ENCODE measurements at places on chromosomes 3 and 15.

DNA sequence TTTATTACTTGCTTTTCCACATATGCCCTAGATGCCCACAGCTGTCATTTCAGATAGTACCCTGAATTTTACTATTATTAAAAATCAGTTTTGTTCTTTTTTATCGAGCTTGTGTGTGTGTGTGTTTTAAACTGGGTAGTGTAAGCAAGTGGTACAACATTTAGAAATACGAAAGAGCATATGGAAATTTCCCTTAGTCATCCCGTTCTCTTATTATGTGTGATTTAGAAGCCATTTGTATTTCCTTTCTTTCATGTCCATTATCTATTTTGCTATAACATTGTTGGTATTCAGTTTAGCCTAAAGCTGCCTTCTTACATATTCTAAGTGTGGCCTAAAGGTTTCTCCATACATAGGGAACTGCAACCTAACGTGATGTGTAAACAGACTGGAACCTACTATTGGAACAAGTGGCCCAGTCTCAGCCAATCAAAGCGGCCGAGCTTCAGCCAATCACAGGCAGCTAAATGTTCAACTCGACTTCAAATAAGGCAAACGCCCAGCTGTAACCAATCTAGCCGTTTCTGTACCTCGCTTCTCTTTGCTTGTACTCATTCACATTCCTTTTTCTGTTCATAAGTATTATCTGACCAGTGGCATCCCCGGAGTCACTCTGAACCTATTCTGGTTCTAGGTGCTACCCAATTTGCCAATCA, 14.7 kb upstream of the SYN2 start:
- H3K36me3 ChIP-seq, result no peaks in the 10 kb centered on the region
- no peak for DNase-seq
- H3K4me1 ChIP-seq, result no peaks in the 10 kb centered on the region

GRCh38 chr15:96392380-96393208, 62.1 kb downstream of the NR2F2 start:
- H3K36me3 ChIP-seq, result no peaks in the 10 kb centered on the region
- H3K4me3 ChIP-seq, result no peak overlapping the region
- H3K27me3 ChIP-seq, result peaks cover 11% of the 10 kb centered on the region
- H3K27ac ChIP-seq, result no peak overlapping the region
- DNase-seq, result no peak

- H3K4me1 ChIP-seq, result no peaks in the 10 kb centered on the region
- no peak for DNase-seq
- no peaks in the 10 kb centered on the region for H3K27me3 ChIP-seq
Observed at GRCh38 chr3:22392859-22393258, 641.8 kb upstream of the ZNF385D start.

- H3K27ac ChIP-seq, result no peak overlapping the region
- no peak for DNase-seq
- no peaks in the 10 kb centered on the region for H3K4me1 ChIP-seq
- no peaks in the 10 kb centered on the region for H3K27me3 ChIP-seq
- no peaks in the 10 kb centered on the region for H3K36me3 ChIP-seq
Observed at GRCh38 chr3:5717254-5717653, 529.7 kb downstream of the EDEM1 start.

DNA sequence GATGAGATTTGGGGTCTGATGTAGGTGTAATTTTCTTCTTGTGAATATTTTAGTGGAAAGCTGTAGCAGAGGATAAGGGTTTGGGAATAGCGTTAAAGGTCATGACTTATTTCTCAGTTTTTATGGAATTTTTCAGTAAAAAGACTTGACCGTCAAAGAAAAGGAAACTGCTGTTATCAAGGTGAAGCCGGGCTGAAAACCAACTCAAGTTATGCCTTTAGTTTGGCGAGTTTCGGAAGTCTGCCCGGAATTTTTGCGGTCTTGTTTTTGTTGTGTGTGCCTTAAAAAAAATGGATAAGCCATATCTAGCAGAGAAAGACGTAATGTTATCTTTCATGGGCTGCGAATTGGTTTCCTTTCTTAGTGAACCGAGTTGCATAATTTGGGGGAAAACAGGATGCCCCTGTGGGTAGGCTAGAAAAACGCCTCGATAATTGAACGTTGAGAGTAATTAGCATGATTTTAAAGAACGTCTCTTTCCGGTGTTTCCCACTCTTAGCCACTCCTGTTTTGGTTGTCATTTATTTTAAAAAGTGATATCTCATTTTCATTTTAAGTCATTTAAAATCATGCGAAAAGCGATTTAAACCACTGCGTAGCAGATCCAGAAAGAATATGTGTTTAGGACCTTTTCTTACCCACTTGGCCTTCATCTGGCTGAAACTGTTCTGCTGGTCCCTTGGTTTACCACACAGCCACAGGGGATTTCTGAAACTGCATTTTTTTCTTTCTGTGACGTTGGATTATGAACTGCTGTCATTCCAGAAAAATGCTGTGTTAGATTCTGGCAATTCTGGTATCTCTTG, 1.1 kb downstream of the NFKBIZ start:
- H3K36me3 ChIP-seq, result peaks cover 67% of the 10 kb centered on the region
- H3K4me3 ChIP-seq, result peak overlapping the region; percentile 93
- peak overlapping the region; percentile 96 for H3K27ac ChIP-seq
- H3K4me1 ChIP-seq, result peaks cover 63% of the 10 kb centered on the region
- peak; percentile 62 for DNase-seq

GRCh38 chr3:69941439-69942176, 57.9 kb upstream of the SAMMSON start:
- H3K36me3 ChIP-seq, result no peaks in the 10 kb centered on the region
- no peak overlapping the region for H3K4me3 ChIP-seq
- no peak for DNase-seq
- H3K27me3 ChIP-seq, result no peaks in the 10 kb centered on the region
- no peak overlapping the region for H3K27ac ChIP-seq

- no peaks in the 10 kb centered on the region for H3K27me3 ChIP-seq
- no peak for DNase-seq
- peaks cover 24% of the 10 kb centered on the region for H3K36me3 ChIP-seq
- H3K4me1 ChIP-seq, result no peaks in the 10 kb centered on the region
- no peak overlapping the region for H3K4me3 ChIP-seq
Observed at GRCh38 chr3:132694991-132695390, 27.2 kb downstream of the NPHP3 start.

DNA sequence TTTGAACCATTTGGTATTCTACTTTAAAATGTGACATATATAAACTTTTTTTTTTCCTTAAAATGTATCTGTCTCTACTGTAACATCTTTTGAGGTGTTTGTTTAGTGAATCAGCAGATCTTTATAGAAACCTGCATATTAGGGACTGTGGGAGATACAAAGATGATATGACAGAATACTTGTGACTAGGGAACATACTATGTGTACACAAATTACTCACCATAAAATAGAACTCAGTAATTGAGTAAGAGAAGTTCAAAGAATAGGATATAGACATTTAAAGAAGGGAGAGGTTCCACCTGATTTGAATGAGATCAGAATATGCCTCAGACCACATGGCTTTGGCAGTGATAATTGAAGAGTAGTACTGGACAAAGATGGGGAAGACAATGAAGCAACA, 47.9 kb downstream of the ATP2C1 start:
- H3K4me3 ChIP-seq, result no peak overlapping the region
- H3K36me3 ChIP-seq, result peaks cover 44% of the 10 kb centered on the region
- no peak overlapping the region for H3K27ac ChIP-seq
- no peak for DNase-seq

GRCh38 chr15:73752806-73753193, 351 bp downstream of the INSYN1 start:
- H3K36me3 ChIP-seq, result no peaks in the 10 kb centered on the region
- peaks cover 53% of the 10 kb centered on the region for H3K27me3 ChIP-seq
- H3K4me3 ChIP-seq, result no peak overlapping the region
- no peaks in the 10 kb centered on the region for H3K4me1 ChIP-seq

DNA sequence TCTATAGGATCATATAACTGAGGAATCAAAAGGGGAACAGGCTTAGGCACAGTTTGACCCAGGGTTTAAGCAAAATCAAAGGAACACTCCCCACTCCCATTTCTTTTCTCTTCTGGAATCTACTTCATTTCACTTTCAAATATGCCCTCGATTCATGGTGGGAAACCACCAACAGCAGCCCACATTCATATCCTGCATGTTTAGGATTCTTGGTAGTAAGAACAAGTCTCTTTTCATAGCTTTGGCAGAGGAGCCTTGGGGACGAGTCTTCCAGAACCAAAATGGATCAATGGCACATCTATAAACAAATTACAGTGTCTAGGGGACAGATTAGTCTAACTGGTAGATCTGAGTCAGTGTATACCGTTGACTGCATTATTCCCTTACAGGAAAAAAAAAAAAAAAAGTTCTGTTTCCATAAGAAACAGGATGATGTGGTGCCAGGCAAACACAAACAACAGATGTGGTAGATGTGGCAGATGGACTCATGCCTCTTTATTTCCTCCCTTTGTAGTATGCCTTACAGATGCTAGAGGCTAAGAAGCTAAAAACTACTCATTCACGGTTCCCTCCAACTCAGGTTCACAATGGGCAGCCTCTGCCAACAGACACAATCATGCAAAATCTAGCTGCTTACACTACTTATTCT, 578.3 kb upstream of the ADAMTS9 start:
- H3K4me3 ChIP-seq, result no peak overlapping the region
- no peak for DNase-seq
- H3K27me3 ChIP-seq, result no peaks in the 10 kb centered on the region
- H3K36me3 ChIP-seq, result no peaks in the 10 kb centered on the region
- H3K27ac ChIP-seq, result no peak overlapping the region

- no peak for DNase-seq
- H3K36me3 ChIP-seq, result peaks cover 22% of the 10 kb centered on the region
- no peak overlapping the region for H3K4me3 ChIP-seq
- H3K27me3 ChIP-seq, result no peaks in the 10 kb centered on the region
- H3K4me1 ChIP-seq, result peaks cover 10% of the 10 kb centered on the region
Observed at GRCh38 chr3:88131695-88132094, 18.1 kb upstream of the C3orf38 start.

- no peak overlapping the region for H3K4me3 ChIP-seq
- H3K36me3 ChIP-seq, result peaks cover 3% of the 10 kb centered on the region
- no peak overlapping the region for H3K27ac ChIP-seq
- no peak for DNase-seq
- peaks cover 34% of the 10 kb centered on the region for H3K4me1 ChIP-seq
- peaks cover 3% of the 10 kb centered on the region for H3K27me3 ChIP-seq
Observed at GRCh38 chr3:39170461-39170860, 17.1 kb upstream of the CSRNP1 start.

GRCh38 chr3:127608362-127608718, 10.1 kb downstream of the MCM2 start:
- H3K36me3 ChIP-seq, result peaks cover 60% of the 10 kb centered on the region
- DNase-seq, result no peak
- H3K27ac ChIP-seq, result no peak overlapping the region
- peaks cover 22% of the 10 kb centered on the region for H3K4me1 ChIP-seq
- no peaks in the 10 kb centered on the region for H3K27me3 ChIP-seq

- H3K4me1 ChIP-seq, result peaks cover 32% of the 10 kb centered on the region
- no peak for DNase-seq
- no peak overlapping the region for H3K27ac ChIP-seq
- peaks cover 35% of the 10 kb centered on the region for H3K27me3 ChIP-seq
- no peak overlapping the region for H3K4me3 ChIP-seq
Observed at GRCh38 chr3:168091302-168091858, 4.3 kb downstream of the GOLIM4 start.

DNA sequence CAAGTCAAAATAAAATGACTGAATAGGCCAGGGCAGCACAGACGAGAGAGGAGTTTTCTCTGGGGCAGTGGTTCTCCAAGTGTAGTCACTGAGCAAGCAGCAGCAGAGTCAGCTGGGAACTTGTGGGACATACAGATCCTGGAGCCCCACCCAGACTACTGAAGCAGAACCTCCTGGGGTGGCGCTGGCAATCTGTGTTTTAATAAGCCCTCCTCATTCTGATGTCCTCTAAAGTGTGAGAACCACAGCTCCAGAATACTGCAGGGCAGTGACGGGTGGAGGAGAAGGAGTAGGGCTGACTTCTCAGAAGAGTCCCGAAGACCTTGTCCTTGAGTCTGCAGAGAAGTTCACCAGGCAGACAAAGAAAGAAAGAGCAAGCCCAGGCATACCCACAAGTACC, 251.3 kb upstream of the HES1 start:
- peaks cover 17% of the 10 kb centered on the region for H3K27me3 ChIP-seq
- no peaks in the 10 kb centered on the region for H3K36me3 ChIP-seq
- DNase-seq, result no peak
- H3K27ac ChIP-seq, result no peak overlapping the region

GRCh38 chr15:77002954-77003912, 8.3 kb downstream of the PSTPIP1 start:
- H3K36me3 ChIP-seq, result peaks cover 61% of the 10 kb centered on the region
- peak; percentile 74 for DNase-seq
- peak overlapping the region; percentile 80 for H3K4me3 ChIP-seq
- H3K27me3 ChIP-seq, result no peaks in the 10 kb centered on the region
- peaks cover 86% of the 10 kb centered on the region for H3K4me1 ChIP-seq

- no peak for DNase-seq
- no peak overlapping the region for H3K4me3 ChIP-seq
- no peaks in the 10 kb centered on the region for H3K36me3 ChIP-seq
- H3K4me1 ChIP-seq, result no peaks in the 10 kb centered on the region
Observed at GRCh38 chr3:19645093-19645492, 288.9 kb downstream of the EFHB start.

GRCh38 chr3:117633207-117633606, 923.6 kb downstream of the TUSC7 start:
- no peak overlapping the region for H3K4me3 ChIP-seq
- H3K27ac ChIP-seq, result no peak overlapping the region
- H3K4me1 ChIP-seq, result no peaks in the 10 kb centered on the region

DNA sequence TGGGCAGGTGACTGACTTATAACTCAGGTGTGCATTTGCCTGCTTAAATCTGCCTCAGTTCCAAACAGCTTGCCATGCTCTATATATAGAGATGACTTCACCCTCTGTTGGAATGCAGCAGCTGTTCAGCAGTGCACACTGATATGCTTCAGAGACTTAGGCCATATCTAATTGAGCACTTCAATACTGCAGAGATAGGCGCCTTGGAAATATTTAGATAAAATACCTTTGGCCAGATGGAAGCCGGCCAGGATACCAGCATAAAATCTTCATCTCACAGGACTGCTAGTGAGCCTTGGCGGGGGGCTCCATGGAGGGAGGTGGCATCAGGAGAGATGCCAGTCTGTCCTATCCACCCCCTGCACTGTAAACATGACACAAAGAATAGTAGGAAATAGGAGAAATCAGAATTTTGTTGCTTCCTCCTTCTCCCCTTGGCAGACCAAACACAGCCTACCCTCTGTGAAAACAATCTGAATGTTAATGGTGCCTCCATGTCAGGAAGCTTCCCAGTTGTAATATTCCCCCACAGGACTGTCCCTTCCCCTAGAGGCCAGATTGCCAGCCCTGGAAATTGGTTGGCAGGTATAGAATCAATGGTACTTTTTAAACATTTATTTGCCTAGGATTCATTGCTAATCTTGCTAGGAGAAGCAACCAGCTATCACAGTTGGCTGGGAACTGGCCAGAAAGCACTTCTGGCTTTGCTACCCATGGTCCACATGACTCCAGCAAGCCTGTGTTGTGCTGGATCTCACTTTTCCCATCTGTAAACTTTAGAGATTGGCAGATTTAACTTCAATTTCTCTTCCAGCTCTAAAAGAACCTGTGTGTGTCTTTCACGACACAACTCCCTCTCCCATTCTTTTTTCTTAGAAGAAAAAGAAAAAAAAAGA, 215.5 kb upstream of the KCNMB2 start:
- H3K4me3 ChIP-seq, result no peak overlapping the region
- DNase-seq, result no peak
- no peaks in the 10 kb centered on the region for H3K27me3 ChIP-seq
- H3K36me3 ChIP-seq, result no peaks in the 10 kb centered on the region
- H3K4me1 ChIP-seq, result no peaks in the 10 kb centered on the region
- H3K27ac ChIP-seq, result no peak overlapping the region
